ENCODE measurements at places on chromosomes 13 and 19.
A peak's percentile ranks its signal among the peaks of the same experiment; 100 is the strongest.

- no peak for DNase-seq
Observed at GRCh38 chr13:87677043-87677495, 5.9 kb downstream of the SLITRK5 start.

GRCh38 chr13:102582256-102582655 lies 14.5 kb upstream of the TPP2 start:
- no peak for DNase-seq

- peak; percentile 45 for DNase-seq
Observed at GRCh38 chr19:41753936-41754529, 1.3 kb upstream of the CEACAM6 start.

DNA sequence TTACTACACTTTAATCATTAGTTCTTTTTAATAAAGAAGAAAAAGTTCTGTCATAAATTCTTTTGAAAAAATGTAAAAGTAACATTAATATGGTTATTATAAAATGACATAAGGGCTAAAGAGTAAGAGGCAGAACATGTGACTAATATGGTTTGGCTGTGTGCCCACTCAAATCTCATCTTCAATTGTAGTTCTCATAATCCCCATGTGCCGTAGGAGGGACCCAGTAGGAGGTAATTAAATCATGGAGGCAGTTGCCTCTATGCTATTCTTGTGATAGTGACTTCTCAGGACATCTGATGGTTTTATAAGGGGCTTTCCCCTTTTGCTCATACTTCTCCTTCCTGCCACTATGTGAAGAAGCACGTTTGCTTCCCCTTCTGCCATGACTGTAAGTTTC lies 104.5 kb downstream of the UGGT2 start:
- no peak for DNase-seq

- no peak for DNase-seq
Observed at GRCh38 chr19:29952177-29952576, 10.1 kb downstream of the URI1 start.

GRCh38 chr19:57964761-57965160 lies 9.6 kb downstream of the C19orf18 start:
- DNase-seq: no peak

DNA sequence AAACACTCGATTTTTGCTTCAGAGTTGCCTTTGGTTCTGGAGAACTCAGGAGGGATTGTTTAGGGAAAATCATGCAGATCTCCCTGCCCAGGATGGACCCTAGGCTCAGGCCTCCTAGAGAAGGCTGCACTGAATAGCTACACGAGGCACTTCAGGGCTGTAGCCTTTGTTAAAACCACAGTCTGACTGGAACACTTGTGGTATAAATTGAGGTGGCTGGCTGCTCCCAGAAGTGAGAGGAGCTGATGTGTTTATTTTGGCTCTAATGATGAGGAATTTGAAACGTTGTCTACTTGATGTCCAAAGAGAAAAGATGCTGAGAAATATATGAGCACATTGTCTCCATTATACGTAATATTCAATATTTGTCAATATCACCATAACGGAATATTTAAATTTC lies 762.1 kb upstream of the ARGLU1 start:
- no peak for DNase-seq

DNA sequence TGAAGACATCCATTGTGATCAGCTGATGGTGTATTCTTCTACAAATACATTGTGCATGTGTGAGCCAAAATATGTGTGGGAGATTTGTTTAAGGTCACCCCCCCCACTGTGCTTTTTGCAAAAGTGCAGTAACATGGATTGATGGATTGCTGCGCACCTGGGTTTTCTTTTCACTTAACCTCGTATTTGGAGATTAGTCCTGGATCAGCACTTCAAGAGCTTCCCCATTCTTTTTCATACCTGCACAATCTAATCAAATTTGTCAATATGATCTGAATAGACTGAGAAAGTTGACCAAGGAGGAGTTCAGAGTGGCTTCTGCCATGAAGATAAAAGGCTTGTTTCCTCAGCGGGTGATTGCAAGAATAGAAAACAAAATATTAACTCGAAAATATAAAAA lies 23.7 kb downstream of the NAA16 start:
- DNase-seq: no peak

Measured in effector CD8-positive, alpha-beta T cell (primary cell).